Large intestine (tissue), 12 donors: ENCODE measurements at places on chromosomes 2 and 18.

- no peak for DNase-seq
These were observed 10.0 kb downstream of the SH3BP4 start for GRCh38 chr2:234961784-234962183.

GRCh38 chr2:142857256-142858164 lies 20.0 kb upstream of the KYNU start:
- DNase-seq = no peak

DNA sequence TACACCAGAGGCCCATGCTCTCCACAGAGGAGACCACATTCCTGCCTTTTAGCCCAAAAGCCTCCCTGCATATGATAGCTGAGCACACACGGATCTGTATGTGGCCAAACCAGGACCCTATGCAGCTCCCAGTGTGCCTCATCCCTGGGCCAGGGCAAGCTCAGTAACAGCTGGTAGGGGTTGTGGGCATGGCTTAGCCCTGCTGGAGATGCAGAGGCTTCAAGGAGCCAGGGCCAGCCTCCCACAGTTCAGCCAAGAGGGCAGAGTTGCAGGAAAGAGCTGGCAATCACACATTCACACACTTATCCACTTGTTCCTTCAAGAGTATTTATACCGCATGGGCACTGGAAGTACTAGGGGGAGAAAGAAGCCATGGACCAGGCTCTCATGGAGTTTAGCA lies 1.6 kb upstream of the LIMS2 start:
- DNase-seq = no peak

GRCh38 chr18:30527917-30528316 lies 514.6 kb downstream of the DSC3 start:
- DNase-seq = no peak

DNA sequence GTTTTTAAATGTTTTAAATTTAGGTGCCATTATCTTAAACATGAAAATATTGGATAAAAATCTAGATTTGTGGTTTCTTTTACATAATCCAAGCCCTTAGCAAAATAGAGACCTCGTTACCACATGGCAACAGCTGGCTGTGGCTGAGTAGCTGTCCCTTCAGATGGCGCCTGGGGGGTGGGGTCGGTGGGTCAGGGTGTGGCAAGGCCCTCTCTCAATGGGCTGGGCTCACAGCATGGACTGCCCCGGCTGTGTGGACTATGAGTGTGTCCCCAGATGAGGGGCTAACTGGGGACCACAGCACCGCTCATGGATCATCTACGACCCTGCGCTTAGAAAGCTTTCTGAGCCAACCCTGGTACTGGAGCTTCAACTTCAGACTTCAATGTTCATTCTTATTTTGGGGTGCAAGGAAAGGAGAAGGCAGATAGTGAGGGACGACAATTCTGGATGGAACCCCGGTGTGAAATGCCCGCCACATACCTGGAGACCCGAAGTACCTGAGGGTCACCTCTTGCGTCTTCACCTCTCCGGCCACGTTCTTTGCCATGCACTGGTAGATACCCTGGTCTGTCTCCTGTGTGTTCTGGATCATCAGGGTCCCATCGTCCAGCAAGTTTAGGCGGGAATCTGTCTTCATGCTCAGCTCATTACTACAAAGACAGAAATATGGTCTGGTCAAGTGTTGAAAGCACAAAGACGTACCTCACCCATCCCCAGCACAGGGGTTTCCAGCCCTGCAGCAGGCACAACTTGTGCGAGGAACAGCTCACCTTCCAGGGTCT lies 71.0 kb downstream of the PXDN start:
- no peak for DNase-seq

- peak; percentile 86 for DNase-seq
These were observed 493.3 kb downstream of the CMPK2 start for GRCh38 chr2:6372317-6372901.

- DNase-seq = no peak
These were observed 148.2 kb upstream of the HNRNPA3 start for GRCh38 chr2:177064422-177064821.

- DNase-seq = no peak
These were observed 23.7 kb downstream of the BABAM2 start for GRCh38 chr2:27914041-27914804.

GRCh38 chr2:40450796-40451430 lies 977 bp downstream of the SLC8A1 start:
- peak; percentile 31 for DNase-seq

- no peak for DNase-seq
These were observed 41.4 kb upstream of the MAPRE2 start for GRCh38 chr18:34999756-35000289.

DNA sequence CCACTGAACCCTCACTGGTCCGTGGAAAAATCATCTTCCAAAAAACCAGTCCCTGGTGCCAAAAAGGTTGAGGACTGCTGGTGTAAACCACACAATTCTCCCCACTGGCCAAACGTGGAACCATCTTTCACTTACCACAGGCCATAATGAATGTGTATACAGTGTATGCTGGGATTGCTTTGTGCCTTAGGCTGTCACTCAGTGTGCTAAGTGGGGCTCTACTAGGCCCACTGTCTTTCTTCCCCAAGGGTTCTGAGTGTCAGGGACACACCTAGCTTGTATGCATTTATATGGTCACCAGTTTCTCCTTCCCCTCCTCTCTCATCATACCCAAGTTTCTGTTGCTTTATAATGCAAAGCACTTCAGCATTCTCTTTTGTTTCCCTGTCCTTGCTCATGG lies 27.2 kb downstream of the SCYGR8 start:
- no peak for DNase-seq

DNA sequence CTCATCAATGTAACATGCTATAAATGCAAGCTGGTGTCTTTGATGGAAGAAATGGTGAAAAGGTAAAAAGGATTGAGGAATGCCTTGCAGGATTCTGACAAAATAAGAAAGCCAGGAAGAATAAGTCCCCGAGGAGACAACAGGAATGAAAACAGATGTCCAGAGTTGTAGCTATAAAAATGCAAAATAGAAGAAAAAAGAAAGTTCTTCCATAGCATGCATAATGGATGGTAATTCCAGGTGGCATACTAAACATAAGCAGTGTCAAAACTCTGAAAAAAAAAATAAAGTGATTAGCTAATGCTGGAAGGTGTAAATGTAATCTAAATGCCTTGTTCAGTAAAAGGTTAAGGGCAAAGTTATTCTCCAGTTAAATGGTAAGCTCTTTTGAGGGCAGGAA lies 225.9 kb upstream of the CHST9 start:
- no peak for DNase-seq

GRCh38 chr2:30792521-30792920 lies 14.7 kb downstream of the CAPN13 start:
- no peak for DNase-seq

GRCh38 chr18:28108814-28109213 lies 68.1 kb downstream of the CDH2 start:
- DNase-seq = peak; percentile 34

DNA sequence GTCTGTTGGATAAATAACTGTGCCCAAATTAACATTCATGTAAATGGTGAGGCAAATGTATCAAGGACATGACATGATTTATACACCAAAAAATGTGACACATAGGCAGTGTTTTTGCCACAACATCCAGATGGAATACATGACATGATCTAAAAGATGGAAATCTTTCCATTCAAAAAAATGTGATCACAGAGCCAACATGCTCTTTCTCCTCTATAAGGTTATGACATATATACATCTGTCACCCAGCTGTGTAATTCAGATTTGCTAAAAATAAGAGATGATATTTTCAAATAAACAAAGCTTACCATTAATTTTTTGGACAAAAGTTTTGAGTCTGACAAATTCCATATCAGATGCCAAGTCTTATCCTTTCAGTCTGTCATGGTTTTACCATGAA lies 95.5 kb upstream of the COL3A1 start:
- no peak for DNase-seq

- no peak for DNase-seq
These were observed 277.6 kb downstream of the ZNF804A start for GRCh38 chr2:184875911-184876310.

DNA sequence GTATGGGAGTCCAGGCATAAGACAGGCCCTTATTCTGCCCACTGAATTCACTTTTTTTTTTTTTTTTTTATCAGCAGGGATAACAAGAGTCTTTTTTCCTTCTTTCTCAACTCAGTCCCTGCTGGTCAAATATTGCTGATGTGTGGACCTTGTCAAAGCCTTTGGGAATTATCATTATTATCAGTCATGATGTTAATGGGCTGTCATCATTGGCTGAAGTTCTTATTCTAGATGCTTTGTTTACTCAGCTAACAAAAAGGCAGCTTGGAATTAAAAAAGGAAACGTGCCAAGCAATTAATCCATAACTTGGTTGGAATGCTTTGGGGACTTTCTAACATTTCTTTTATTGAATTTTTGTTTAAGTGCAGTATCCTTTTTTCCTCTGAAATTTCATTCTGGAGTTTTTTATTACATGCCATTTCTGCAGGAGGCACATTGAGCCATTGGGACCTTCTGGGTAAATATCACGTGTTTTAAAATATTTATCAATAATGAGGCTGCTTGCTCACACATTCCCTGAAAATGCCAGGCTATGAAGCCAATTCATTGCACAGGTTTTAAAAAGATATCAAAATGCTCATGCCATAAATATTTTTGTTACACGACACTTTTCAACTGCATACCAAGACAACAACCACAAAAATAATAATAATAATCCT lies 246.3 kb downstream of the TXNL1 start:
- no peak for DNase-seq

DNA sequence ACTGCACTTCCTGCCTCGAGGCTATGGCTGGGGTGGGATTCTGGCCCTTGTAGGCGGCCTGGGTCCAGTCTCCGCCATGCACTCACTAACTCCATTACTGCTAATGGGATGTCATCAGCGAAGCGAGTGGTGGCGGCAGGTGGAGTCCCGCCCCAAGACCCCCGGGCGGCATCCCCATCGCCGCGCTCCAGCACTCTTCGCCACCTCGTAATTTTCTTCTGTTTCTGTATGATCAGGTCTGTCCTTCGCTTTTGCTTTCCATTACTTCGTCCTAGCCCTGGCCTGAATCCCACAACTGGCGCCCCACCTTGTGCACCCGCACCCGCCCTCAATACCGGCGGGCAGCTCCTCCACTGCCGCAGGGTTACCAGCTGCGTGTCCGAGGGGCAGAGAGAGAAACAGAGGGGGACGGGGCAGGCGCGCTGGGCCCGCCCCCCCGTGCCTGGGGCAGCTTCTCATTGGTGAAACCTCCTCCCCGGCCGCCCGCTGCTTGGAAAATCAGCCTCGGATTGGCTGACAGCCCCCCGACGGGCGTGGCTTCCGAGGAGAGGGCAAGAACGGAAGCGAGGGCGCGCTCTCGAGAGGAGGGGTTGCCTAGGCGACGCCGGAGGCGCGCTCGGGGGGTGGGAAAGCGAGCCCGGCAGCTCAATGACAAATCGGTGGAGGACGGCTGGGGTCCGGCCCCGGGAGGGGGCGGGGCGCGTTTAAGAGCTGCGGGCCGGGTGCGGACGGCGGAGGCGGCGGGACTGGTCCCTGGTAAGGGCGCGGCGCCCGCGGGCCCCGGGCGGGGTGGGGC lies at the start of gene RALB:
RALB (plus strand) TSS at position 628 of the 796 bp plus-strand sequence. CDS start 25,813 bp downstream, outside the sequence.
- DNase-seq = peak; percentile 100

- no peak for DNase-seq
These were observed 871.8 kb downstream of the SLC4A3 start for GRCh38 chr2:220499225-220499624.

DNA sequence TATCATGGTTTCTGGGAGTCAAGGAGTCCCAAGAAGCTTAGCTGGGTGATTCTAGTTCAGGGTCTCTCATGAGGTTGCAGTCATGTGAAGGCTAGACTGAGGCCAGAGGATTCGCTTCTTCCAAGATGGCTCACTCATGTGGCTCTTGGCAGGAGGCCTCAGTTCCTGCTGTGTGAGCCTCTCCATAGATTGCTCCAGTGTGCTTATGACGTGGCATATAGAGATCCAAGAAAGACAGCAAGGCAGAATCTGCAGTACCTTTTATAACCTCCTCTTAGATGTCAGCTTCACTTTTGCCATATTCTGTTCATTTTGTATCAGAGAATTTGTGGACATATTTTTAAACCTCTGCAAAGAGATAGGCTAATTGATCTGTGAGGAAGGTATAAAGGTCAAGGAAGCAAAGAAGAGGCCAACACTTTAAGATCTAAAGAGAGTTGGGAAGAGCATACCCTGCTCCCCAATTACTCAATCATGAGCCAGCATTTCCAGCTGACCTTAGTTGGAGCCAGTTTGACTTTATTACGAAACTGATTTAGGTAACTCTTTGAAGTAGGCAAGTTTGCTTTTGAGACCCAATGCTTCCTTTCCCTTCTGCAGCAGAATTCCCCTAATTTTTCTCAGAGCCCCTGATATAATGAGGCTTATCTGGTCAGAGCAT lies 134.7 kb downstream of the EML6 start:
- no peak for DNase-seq

DNA sequence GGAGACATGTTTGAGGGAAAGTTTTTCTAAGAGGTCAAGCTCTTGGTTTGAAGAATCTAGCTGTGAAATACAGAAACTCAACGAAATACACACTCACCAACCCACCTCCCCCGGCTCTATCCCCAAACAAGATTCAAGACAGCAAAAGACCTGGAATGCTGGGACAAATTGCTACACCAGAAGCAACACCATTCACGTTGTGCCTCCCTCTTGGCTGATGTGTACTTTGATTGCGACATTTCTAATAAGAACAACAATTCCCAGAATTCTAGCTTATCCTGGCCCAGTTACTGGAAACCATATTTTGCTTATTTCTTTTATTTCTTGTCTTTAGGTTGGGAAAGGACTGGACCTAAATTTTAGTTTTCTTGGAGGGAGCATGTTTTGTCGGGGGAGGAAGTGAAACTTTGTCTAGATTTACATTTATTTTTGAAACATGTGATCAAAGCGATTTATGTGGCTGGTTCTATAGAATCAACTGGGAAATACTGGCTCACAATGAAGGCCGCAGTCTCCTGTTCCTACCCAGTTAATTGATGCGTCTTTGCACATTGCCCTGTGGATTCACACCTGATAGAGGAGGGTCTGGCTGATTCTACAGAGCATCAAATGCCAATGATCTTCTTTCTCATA lies 29.6 kb upstream of the LPIN1 start:
- no peak for DNase-seq

- no peak for DNase-seq
These were observed 148.0 kb downstream of the SMAD7 start for GRCh38 chr18:48802543-48803290.

DNA sequence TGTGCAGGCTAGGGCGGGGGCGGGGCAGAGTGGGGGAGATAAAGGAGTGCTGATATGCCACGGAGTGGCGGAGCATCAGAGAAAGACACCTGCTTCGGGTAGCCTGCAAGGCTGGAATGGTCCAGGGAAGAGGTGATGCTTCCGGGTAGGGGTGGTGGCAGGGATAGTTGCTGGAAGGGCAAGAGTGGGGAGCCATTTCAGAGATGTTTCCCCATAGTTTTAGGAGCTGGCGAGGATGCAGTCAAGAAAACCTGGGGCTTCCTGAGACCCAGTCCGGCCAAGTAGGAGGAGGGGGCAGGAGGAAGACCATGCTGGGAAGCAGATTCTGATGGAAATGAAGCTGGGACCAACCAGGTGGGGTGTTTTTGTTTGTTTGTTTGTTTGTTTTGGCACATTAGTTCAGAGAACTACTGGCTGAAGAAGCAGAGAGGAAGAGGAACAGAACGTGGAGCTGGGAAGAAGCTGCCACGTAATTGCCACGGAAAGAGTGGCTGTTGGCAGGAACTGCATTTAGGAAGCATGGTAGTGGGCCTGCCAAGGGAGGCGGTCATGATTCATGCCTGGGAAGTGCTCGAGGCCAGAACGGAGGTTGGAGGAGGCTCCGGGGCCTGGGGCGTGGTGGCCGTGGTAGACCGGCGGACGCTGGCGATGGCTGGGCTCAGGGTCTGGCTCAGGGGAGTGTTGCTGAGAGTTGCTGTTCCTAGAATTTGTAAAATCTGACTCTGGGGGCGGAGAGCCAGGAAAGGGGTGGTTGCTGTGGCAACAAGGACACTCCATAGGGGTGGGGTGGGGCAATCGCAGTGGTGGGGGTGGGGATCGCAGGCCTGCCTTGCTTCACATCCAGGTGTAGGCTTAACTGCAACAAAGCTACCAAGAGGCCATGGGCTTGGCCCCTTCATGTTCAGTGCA lies 8.6 kb upstream of the INPP5D start:
- DNase-seq = no peak
